Naive thymus-derived CD8-positive, alpha-beta T cell (primary cell): ENCODE measurements at places on chromosomes 7 and 10.

- peaks cover 14% of the 10 kb centered on the region for H3K36me3 ChIP-seq
- peak overlapping the region; percentile 69 for H3K27ac ChIP-seq
- peaks cover 48% of the 10 kb centered on the region for H3K27me3 ChIP-seq
Measured at GRCh38 chr7:25854608-25855497, 297.1 kb upstream of the NFE2L3 start.

DNA sequence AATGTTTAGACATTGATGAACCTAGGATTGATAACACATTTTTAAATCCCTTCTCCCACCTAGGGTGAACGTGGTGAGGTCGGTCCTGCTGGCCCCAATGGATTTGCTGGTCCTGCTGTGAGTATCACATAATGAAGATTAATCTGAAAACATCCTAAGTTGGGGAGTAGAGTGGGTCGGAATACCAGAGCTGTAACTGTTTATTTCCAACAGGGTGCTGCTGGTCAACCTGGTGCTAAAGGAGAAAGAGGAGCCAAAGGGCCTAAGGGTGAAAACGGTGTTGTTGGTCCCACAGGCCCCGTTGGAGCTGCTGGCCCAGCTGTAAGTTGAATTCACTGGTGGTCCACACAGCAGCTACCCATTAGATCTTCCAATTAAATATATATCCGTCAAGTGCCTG, 25.6 kb downstream of the COL1A2 start:
- H3K36me3 ChIP-seq = no peaks in the 10 kb centered on the region
- no peak overlapping the region for H3K27ac ChIP-seq
- no peak overlapping the region for H3K4me3 ChIP-seq
- peaks cover 13% of the 10 kb centered on the region for H3K27me3 ChIP-seq
- no peaks in the 10 kb centered on the region for H3K4me1 ChIP-seq

DNA sequence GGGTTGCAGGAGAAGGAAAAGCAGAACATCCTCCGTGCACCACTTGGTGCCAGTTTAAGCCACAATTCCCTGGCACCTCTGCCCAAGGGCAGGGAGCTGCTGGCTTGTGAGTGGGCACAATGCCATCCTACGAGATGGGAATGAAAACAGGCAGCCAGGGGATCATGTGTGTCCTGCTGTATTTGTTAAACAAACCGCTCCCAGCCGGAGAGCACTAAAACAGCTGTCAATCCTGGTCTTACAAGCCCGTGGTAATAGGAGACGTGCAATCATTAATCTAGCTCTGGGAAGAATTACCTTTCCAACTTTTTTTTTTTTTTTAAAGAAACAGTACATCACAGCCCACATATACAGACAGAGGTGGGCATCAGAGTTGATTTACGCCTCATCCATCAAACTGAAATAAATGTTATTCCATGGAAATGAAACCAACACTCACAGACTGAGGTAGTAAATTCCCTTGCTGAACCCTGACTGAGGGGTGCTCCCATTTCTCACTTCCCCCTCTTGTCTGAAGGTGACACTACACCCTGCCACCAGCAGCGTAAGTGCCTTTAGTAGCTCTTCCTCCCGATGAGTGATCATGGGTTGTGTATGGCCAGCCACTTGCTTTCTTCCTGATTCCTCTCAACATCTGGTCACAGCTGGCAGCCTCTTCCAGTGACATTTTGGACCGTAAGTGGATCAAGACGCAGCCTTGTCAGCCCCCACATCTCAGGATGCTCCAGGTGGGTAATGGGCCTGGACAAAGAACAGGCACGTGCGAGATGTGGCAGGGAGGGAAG, 143.8 kb downstream of the TEX36 start:
- no peak overlapping the region for H3K27ac ChIP-seq
- H3K36me3 ChIP-seq = no peaks in the 10 kb centered on the region
- peaks cover 31% of the 10 kb centered on the region for H3K27me3 ChIP-seq
- H3K4me3 ChIP-seq = no peak overlapping the region
- no peak for DNase-seq

DNA sequence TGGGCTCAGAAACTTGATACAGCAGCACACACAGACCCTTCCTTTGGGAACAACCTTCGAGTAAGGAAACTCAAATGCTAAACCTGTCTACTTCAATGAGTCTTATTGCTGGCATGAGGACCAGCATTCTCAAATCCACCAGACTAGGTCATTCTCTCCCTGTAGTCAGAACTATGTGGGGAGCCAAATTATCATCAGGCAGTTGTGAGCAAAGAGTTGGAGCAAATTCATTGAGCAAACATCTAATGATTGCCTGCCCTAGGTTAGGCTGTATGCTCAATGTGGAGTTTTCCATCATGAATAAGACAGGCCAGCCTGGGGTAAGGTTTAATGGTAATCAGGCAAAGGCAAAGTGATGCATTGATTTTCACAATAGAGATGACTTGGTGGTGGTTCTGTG, 3.6 kb downstream of the EPDR1 start:
- no peak for DNase-seq
- no peak overlapping the region for H3K4me3 ChIP-seq
- H3K27ac ChIP-seq = no peak overlapping the region

DNA sequence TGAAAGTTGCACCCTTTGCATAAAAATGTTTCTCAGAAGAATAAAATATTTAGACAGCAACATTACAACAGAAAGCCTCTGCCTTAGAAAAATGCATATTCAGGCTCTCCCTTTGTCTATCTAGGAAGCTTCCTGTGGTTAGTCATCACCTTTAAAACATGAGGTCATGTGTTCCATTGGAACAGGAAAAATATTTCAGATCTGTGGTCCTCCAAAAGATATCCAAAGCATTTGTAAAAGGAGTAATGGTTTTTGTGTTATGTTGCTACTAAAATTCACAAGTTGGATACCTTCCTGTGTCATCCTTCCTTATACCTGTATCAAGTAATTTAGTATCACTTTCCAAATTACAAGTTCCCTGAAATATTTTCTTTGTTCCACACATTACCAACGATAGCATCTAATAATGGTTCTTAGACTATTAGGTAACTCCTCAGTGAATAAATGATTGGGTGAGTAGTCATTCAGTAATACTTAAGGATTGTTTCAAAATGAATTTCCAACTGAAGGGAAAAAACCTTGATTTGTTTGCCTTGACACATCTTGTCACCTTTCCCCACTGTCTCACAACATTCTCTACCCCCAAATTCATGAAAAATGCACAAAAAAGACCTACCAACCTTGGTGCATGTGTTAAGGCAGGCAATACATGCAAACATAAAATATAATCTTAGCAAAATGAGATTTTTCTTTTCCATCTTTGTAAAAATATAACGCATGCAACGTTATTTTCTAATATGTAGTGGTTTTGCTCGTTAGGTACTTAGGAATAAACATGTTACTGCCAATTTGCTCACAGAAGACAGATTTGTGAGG, 19.7 kb upstream of the RHOBTB1 start:
- H3K4me3 ChIP-seq = no peak overlapping the region
- DNase-seq = no peak
- peaks cover 3% of the 10 kb centered on the region for H3K4me1 ChIP-seq
- peaks cover 5% of the 10 kb centered on the region for H3K27me3 ChIP-seq

DNA sequence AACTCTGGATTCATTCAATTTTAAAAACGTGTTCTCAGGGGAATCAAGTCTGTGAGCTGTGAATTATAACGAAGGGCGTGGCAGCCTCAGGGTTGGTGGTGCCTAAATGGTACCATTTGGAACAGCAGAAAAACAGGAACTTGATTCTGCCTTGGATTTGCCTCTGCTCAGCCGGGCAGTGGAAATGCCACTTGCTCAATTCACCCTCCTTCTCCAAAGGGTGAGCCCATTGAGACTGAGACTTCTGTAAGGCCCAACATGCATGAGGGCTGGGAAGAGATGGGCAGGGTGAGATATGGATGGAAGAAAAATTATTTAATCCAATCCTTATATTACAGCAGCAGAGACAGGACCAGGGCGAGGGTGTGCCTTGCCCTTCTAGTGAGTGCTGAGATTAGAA, 107.1 kb upstream of the HABP2 start:
- H3K4me1 ChIP-seq = no peaks in the 10 kb centered on the region
- H3K4me3 ChIP-seq = no peak overlapping the region
- no peak overlapping the region for H3K27ac ChIP-seq

DNA sequence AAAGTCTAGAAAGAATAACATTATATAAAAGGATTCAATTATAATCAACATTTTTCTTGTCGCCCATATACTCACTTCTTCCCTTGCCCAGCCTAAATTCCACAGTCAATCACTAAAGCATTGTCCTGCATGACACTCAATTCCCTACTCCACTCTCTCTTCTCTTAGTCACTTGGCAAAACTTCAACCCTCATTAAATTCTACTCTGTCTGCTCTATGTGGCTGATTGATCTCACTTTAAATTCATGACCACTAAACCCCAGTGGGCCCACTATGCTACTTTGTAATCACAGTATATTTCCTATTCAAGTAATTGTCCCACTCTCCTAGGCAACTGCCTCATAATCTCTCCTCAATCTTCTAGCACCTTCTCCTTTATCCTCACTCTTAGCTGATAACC, 54.1 kb downstream of the MTERF1 start:
- H3K36me3 ChIP-seq = peaks cover 39% of the 10 kb centered on the region
- DNase-seq = no peak
- no peaks in the 10 kb centered on the region for H3K4me1 ChIP-seq

DNA sequence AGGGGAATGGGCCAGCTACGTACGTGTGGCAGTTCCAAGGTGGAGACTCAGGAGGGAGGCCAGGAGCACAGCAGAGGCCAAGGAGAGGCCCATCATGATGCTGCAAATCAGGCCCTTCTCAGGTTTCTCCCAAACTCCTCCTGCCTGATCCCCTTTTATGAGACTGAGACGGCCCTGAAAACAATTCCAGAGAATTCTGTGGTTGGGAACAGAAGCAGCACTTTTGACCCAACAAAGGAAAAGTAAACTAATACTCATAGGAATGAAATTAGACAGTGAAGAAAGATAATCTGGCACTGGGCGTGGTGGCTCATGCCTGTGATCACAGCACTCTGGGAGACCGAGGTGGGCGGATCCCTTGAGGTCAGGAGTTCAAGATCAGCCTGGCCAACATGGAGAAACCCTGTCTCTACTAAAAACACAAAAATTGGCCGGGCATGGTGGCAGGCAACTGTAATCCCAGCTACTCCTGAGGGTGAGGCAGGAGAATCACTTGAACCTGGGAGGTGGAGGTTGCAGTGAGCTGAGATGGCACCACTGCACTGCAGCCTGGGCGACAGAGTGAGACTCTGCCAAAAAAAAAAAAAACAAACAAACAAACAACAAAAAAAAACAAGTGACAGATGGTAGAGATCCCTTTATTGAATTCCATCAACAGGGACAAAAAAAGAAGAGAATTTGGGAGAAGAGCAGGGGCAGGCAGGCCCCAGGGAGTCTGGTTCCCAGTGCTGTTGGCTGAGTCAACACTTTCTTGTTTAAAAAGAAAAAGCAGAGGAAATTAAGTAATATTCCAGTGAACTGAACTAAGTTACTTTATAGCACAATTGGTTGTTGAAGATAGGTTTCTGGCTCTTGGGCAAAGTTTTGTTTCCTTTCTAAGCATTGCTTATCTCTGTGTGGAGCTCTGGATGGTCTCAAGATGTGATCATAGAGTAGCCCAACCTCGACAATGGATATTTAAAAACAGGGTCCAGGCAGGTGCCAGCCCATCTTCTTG, at the start of gene CCL26:
Gene CCL26, minus strand, starts transcription at position 131 of the 997 bp plus-strand sequence. Its CDS starts 35 bp downstream, at position 96.
- peaks cover 4% of the 10 kb centered on the region for H3K4me1 ChIP-seq
- DNase-seq = no peak
- no peak within 1 kb of the TSS for H3K27ac ChIP-seq
- H3K36me3 ChIP-seq = no peaks in the 10 kb centered on the region
- H3K27me3 ChIP-seq = no peaks in the 10 kb centered on the region

GRCh38 chr7:90180011-90180585, 25.8 kb downstream of the STEAP1 start:
- no peak overlapping the region for H3K27ac ChIP-seq
- no peak overlapping the region for H3K4me3 ChIP-seq
- peaks cover 2% of the 10 kb centered on the region for H3K27me3 ChIP-seq
- H3K36me3 ChIP-seq = no peaks in the 10 kb centered on the region
- no peak for DNase-seq

GRCh38 chr7:46319841-46320240, 398.8 kb upstream of the IGFBP3 start:
- H3K36me3 ChIP-seq = no peaks in the 10 kb centered on the region
- no peaks in the 10 kb centered on the region for H3K4me1 ChIP-seq
- no peaks in the 10 kb centered on the region for H3K27me3 ChIP-seq

DNA sequence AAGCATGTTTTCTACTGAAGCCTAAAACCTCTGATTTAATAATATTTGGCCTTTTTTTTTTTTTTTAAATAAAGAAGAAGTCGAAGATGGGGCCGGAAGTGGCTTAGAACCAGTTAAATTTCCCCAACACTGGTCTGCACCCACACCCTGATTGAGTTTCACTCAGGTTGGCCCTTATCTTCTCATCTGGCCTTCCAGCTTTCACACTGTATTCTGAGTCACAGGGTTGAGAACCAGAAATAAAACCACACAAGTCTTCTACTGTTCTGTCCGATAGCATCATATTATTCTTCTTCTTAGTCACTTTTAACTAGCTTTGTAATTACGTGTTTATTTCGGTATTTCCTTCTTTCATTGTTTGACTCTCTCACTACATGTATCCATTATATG, 9.9 kb downstream of the ZNF365 start:
- H3K4me3 ChIP-seq = peak overlapping the region; percentile 41
- no peaks in the 10 kb centered on the region for H3K36me3 ChIP-seq
- DNase-seq = no peak
- no peaks in the 10 kb centered on the region for H3K27me3 ChIP-seq
- no peak overlapping the region for H3K27ac ChIP-seq

- H3K36me3 ChIP-seq = no peaks in the 10 kb centered on the region
- no peaks in the 10 kb centered on the region for H3K4me1 ChIP-seq
- H3K4me3 ChIP-seq = no peak overlapping the region
- no peak for DNase-seq
- no peaks in the 10 kb centered on the region for H3K27me3 ChIP-seq
- no peak overlapping the region for H3K27ac ChIP-seq
Measured at GRCh38 chr7:68760556-68760955, 837.7 kb upstream of the AUTS2 start.

GRCh38 chr10:49227406-49227805, 39.2 kb upstream of the TMEM273 start:
- H3K27me3 ChIP-seq = peaks cover 1% of the 10 kb centered on the region
- no peak overlapping the region for H3K4me3 ChIP-seq
- no peaks in the 10 kb centered on the region for H3K4me1 ChIP-seq
- H3K36me3 ChIP-seq = no peaks in the 10 kb centered on the region

- peaks cover 12% of the 10 kb centered on the region for H3K4me1 ChIP-seq
- no peak overlapping the region for H3K27ac ChIP-seq
- no peaks in the 10 kb centered on the region for H3K36me3 ChIP-seq
- no peak overlapping the region for H3K4me3 ChIP-seq
- DNase-seq = peak; percentile 52
Measured at GRCh38 chr7:74026903-74027682, 880 bp upstream of the ELN start.

- no peaks in the 10 kb centered on the region for H3K36me3 ChIP-seq
- peak overlapping the region; percentile 99 for H3K27ac ChIP-seq
- peaks cover 3% of the 10 kb centered on the region for H3K27me3 ChIP-seq
- H3K4me1 ChIP-seq = peaks cover 39% of the 10 kb centered on the region
- H3K4me3 ChIP-seq = peak overlapping the region; percentile 95
Measured at GRCh38 chr7:56105508-56105907, 768 bp downstream of the CHCHD2 start.
